ENCODE measurements at places on chromosomes 4 and X.

DNA sequence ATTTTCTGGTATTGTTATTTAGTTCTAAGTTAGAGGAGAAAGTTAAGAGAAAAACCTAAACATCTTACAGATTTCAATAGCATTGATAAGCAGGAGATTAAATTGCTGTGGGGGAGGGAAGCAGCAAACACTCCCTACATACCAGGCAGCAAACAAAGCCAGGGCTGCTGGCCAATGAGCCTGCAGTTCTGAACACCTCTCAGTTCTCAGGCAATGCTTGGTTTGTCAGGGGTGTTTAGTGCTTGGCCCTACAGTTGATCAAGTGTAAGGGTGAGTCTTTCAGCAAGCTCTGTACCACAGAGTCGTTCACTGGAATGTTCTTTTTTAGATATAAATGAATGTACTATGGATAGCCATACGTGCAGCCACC is 38.6 kb downstream of the EGFL6 start:
- no peak for DNase-seq

GRCh38 chr4:71009890-71010588 is 16.6 kb downstream of the DCK start:
- no peak for DNase-seq

GRCh38 chr4:80035336-80035735 is 37.7 kb downstream of the ANTXR2 start:
- DNase-seq, result no peak

GRCh38 chr4:109913596-109914241 is 1.0 kb downstream of the EGF start:
- no peak for DNase-seq

- no peak for DNase-seq
These were observed 91.4 kb downstream of the BCOR start for GRCh38 chrX:40006106-40007017.

DNA sequence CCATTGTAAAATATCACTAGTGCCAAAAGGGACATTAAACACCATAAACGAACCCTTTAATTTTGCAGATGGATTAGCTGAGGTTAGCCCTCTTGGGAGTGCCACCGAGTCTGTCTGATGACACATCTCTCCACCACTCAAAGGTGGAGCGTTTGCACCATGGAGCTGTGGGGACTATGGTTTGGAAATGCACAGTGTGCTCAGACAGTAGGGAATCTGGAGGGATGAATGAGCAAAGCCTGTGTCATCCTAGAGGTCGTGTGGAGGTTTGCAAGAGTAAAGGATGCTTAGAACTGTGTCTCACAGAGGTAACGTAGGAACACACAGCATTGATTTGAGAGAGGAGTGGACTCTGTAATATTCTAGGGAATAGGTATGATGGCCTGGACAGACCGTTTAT is 93.7 kb downstream of the CLNK start:
- DNase-seq, result no peak

DNA sequence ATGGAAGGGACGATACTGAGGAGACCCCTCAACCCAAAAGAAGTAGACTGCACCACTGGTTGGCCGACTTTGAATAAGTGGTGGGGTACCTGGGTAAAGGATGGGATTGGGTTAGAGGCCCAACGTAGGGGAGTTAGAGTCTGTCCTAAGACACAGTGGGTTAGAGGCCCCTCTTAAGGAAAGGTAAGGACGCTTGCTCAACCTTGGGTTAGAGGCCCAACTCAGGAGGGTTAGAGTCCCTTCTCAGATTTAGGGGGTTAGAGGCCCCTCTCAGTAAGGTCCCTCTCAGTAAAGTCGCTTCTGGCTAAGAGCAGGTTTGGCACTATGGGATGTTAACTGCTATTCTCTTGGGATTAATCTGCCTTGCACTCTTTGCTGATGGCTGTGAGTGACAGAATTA is 81.3 kb downstream of the ACOX3 start:
- no peak for DNase-seq

- no peak for DNase-seq
These were observed 66.3 kb downstream of the GAB1 start for GRCh38 chr4:143402776-143403552.

GRCh38 chrX:121902463-121902862 is 855.1 kb downstream of the GLUD2 start:
- no peak for DNase-seq

DNA sequence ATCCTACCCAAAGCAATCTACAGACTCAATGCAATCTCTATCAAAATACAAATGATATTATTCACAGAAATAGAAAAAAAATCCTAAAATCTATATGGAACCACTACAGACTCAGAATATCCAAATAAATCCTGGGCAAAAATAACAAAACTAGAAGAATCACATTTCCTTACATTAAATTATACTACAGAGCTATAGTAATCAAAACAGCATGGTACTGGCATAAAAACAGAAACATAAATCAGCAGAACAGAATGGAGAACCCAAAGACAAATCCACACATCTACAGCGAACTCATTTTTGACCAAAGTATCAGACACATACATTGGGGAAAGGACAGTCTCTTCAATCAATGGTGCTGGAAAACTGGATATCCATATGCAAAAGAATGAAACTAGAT is 304.1 kb upstream of the FGF13 start:
- no peak for DNase-seq

- no peak for DNase-seq
These were observed 35.5 kb upstream of the SPATA4 start for GRCh38 chr4:176230836-176231235.

- no peak for DNase-seq
These were observed 14.7 kb downstream of the GBA3 start for GRCh38 chr4:22707390-22707789.

GRCh38 chrX:51608126-51608525 is 10.6 kb downstream of the CENPVL3 start:
- DNase-seq, result no peak

- no peak for DNase-seq
These were observed 146.6 kb downstream of the AASDH start for GRCh38 chr4:56240554-56241174.
